ENCODE measurements at places on chromosomes 3 and 15.

DNA sequence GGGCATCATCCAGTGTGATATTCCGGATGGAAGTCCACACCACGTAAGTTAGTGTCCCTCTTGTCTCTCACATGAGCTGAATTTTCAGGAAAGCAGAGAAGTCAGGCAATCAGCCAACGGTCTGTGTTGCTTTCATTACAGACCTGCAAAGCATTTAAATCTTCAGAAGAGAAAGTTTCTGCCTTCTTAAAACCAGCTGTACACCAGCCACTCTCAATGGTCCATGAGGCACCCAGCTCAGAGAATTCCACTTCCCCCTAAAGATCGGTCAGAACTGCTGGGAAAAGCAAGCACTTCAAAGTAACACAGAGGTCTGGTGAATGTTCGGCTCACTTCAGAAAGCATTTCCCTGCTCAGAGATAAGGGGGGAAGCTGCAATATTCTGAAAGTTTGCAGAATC is 903.7 kb downstream of the EPHA3 start:
- no peak for DNase-seq

DNA sequence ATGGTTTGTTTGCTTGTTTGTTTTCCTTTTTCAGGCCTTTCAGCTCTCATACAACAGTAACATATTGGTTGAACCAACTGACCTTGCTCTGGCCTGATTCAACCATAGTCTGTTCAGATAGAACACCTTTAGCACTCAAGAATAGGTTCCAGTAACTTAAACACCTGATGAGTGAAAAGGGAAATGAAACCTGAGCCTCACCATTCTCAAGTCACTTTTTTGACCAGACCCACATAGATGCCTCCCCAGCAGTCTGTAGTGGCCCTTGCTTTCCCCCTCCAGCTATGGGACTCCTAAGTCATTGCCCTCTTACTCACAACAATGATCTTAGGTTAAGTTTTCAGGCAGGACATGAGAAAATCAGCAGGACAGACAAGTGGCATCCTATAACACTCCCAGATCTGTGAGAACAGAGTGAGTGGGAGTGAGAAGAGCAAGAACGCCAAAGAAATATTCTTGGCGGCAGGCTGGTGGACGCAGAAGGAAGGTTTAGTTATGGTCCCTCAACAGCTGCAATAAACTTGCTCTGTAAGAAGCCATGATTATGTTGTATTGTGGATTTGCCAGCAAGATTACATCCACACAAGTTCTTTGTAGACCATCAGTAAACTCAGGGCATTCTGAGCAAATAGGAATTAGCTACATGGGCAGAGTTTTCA is 367.5 kb downstream of the MECOM start:
- DNase-seq = no peak

DNA sequence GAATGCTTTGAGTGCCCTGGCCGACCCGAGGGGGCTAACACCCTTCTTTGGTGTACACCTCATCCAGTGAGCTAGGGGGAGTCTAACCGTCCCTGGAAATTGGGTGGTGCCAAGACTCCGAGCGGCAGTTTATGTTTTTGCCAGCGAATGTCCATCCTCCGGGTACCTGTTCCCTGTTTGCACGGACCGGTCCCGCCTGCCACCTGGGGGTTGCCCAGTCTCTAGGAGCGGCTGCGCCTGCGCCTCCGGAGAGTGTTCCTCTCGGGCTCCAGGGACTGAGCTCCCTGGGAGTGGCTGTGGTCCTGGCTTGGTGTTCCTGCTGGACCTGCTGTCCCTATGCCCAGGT is 913 bp upstream of the WNT7A start:
- no peak for DNase-seq

- no peak for DNase-seq
Measured at GRCh38 chr3:18237251-18238005, 187.7 kb downstream of the SATB1 start.

DNA sequence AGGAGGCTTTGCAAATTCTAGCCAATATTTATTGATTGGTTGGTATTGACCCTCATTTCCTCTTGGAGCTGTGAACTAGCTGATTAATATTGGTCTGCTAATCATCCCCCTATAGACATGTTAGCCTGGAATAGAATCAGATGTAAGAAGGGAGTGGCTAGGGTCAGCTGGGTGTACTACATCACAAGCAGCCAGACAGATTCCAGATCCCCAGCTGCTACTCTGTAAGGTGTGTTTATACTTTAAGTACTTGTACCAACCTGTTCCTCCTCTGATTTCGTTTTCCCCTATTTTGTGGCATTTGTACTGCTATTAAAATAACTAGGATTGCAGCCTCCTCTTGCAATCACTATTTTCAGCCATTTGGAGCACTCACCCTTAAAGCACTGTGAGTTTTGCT is 49.9 kb downstream of the PARP15 start:
- DNase-seq = no peak

DNA sequence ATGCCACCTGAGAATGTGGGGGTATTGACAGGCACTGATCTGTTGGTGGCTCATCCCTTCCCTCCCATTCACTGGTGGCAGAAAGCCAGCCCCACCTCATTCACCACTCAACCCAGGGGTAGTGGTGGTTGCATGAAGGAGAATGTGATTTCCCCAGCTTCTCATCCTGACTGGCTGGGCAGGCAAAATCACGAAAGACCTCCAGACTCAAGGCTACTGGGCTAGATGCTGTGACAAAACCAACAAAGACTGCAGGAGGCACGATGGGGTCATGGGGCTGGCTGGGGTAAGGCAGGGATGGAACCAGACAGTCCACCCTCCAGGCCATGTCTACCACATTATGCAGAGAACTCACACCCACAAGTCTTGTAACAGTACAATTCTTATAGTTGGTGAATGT is 33.9 kb downstream of the FSTL1 start:
- DNase-seq = no peak

DNA sequence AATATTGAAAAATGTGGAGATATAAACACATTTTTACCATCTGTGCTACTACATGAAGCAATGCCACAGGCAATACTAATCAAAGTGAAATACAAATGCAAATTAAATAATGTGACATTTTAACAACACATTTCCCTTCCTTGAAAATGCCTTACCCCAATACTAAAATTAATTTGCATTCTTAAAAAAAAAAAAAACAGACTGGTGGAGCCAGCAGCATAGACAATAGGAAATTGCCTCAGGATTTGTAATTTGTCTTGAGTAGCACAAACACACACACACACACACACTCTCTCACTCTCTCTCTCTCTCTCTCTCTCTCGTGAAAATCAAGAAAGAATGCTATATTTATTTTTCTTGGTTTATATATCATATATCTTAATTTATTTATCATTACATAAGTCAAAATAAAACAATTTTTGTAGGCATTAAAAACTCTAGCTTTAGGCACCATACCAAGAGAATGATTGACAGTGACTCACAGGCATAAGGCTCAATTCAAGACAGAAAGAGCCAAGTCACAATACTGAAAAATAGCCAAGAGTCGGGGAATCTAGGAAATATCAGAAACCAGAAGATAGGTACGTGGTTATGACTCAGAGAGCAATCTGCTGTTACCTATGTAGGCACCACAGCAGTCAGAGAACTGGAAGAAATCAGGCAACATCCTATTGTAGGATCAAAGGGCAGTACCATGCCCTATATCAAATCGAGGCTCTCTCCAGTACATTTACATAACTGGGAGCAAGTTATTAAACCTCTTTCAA is 23.0 kb downstream of the SUCNR1 start:
- DNase-seq = no peak

DNA sequence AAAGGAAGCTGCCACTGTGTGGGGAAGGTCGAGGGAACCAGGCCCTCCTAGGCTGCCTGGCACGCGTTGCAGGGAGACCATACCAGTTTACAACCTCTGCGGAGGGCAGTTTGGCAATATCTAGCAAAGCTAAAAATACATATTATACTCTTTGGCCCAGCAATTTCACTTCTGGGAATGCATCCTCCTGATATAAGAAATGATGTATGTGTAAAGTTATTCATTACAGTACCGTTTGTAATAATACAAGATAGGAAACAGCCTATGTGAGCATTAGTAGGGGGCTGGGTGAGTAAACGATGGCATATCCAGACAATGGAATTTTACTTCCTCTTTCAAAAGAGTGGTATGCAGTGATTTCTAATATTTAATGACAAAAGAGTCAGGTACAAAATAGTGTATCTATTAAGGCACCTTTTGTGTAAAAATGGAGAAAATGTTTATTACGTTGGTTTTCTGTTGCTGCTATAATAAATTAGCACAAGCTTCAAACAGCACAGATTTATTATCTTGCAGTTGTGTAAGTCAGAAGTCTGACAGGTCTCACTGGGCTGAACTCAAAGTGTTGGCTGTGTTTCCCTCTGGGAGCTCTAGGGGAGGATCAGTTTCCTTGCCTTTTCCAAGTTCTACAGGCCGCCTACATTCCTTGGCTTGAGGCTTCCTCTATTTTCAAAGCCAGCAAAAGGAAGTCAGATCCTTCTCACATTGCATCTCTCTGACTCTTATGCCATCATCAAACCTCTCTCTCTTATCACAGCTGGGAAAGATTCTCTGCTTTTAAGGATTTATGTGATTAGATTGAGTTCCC is 9.0 kb downstream of the APOD start:
- no peak for DNase-seq

- DNase-seq = no peak
Measured at GRCh38 chr3:125350597-125350996, 24.5 kb downstream of the ZNF148 start.
